Activated naive CD4-positive, alpha-beta T cell (primary cell): ENCODE measurements at places on chromosomes 12 and 14.

- no peak for DNase-seq
Observed at GRCh38 chr14:92932448-92933395, 9.8 kb downstream of the CHGA start.

DNA sequence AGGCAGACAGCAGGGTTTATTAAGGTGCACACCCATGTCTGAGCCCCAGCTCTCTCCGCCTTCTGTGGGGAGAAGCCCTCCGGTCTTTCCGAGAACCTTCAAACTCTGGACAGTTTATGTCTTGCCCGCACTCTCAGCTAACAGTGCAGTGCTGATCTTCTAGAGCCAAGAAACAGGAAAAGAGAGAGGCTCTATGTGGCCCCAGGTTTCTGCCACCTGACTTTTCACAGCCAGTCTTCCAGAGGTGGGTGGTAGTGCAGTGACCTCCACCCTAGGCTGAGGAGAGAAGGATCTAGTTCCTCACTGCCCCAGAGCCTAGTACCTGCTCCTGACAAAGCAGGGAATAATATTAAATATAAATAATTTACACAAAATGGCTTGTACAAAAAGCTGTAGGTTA, 4.0 kb upstream of the SLC22A17 start:
- no peak for DNase-seq

DNA sequence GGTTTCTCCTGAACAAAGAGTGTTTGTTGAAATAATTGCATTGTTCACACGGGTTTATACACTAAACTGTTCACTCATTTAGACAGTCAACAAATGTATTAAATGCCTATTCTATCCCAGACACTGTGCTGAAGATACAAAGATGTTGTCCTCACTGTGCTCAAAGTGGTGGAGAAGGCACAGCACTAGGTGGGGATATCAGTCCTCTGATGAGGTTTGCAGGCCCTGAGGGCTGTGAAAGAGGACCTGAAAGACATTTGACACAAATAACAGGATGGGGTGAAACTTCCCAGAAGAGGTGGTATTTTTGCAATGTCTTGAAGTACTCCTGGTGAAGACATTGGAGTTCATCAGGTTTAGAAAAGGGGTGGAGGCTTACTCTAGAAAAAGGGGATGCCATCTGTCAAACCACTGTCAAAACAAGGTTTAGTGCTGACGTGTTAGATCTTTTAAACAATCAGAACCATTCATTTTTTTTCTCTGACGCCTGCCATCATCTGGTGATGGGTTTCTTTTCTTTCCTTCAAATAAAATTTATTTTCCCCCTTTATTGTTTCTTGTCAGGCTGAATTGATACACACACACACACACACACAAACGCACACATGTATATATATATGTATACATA, 69.5 kb downstream of the ACSS3 start:
- no peak for DNase-seq

GRCh38 chr12:71142016-71142415, 15.8 kb downstream of the TSPAN8 start:
- no peak for DNase-seq

DNA sequence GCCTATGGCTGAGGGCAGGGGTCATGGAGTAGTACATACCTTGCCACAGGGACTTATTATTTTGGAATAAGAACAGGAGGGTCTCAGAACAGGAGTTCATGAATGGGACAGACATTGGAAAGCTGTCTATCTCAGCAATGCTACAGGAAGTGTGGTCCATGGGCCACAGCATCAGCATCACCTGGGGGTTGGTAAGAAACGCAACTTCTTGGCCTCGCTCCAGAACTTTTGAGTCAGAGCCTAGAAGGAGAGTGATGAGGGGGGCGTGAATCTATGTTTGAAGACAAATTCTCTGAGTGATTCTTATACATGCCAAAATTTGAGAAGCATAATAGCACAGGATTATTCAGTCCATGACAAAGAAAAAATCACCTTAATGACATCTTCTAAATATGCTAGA, 156.6 kb downstream of the RPAP3 start:
- no peak for DNase-seq

DNA sequence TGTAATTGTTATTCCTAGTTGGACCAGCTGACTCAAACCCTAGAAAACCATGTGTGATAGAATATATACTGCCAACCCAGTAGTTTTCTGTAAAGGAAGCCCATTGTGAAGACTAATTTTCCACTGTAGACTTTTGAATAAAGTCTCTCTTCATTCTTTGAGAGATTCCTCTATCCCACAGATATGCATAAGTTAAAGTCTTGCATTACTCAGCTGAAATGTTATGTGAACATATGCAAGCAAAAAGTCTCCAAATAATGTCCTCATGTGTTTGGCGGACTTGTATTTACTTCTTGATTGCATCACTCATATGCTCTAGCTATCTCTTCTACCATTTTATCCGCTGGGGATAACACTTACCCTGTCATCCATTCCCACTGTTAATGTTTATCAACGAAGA, 35.1 kb upstream of the OTOGL start:
- no peak for DNase-seq
